ENCODE measurements at places on chromosomes 7 and 10. TPM values are rescaled to one million over a fixed set of nuclear protein-coding genes. Genes with fewer than 3 reads are reported as not detected.

Gene GPAM
- total RNA-seq, result 8.6 TPM

Gene POLR1F
- 225 TPM for total RNA-seq

Gene BMPER
- 157 TPM for total RNA-seq

Gene TMEM236
- 0.09 TPM for total RNA-seq

Gene CALML3
- not detected for total RNA-seq

Gene NXPH1
- total RNA-seq, result not detected

Gene SLC18A3
- total RNA-seq, result not detected

Gene TMEM130
- 0.57 TPM for total RNA-seq

Gene STEAP4
- 2.1 TPM for total RNA-seq

Gene CYP26C1
- 0.09 TPM for total RNA-seq

Gene ACHE
- total RNA-seq, result 0.16 TPM

Gene SEMA3C
- 319 TPM for total RNA-seq

Gene ZNF248
- total RNA-seq, result 8.6 TPM

Gene CYP3A4
- not detected for total RNA-seq

Gene DIP2C
- 16.1 TPM for total RNA-seq

Gene TMEM139
- not detected for total RNA-seq

Gene FGFBP3
- 1.2 TPM for total RNA-seq

Gene ZNF804B
- total RNA-seq, result not detected

Gene UTF1
- not detected for total RNA-seq

Gene LRRN3
- total RNA-seq, result 2.7 TPM

Gene VGF
- not detected for total RNA-seq

Gene AGBL3
- 0.41 TPM for total RNA-seq

Gene BHLHA15
- total RNA-seq, result not detected

Gene ITGB8
- total RNA-seq, result 79.2 TPM

Gene SERPINE1
- total RNA-seq, result 23.1 TPM

Gene ODAD2
- total RNA-seq, result 0.18 TPM

Gene INA
- 0.33 TPM for total RNA-seq

Gene TRRAP
- total RNA-seq, result 9.6 TPM

Gene FAM241B
- total RNA-seq, result not detected

Gene CPED1
- 30.0 TPM for total RNA-seq

Gene PDE6C
- not detected for total RNA-seq

Gene CACUL1
- 17.8 TPM for total RNA-seq

Gene TPST1
- 59.7 TPM for total RNA-seq

Gene TMEM213
- total RNA-seq, result 0.33 TPM

Gene SSBP1
- 122 TPM for total RNA-seq

Gene ADIRF
- total RNA-seq, result 48.4 TPM

Gene TNRC18
- total RNA-seq, result 155 TPM

Gene WNT2
- total RNA-seq, result 9.9 TPM

Gene GPR37
- total RNA-seq, result 7.0 TPM
